ENCODE measurements at places on chromosomes 4 and X.

GRCh38 chr4:138972956-138973801 lies 42.4 kb upstream of the NOCT start:
- DNase-seq: no peak
- H3K4me3 ChIP-seq: no peak overlapping the region
- no peaks in the 10 kb centered on the region for H3K27me3 ChIP-seq
- no peak overlapping the region for H3K27ac ChIP-seq

DNA sequence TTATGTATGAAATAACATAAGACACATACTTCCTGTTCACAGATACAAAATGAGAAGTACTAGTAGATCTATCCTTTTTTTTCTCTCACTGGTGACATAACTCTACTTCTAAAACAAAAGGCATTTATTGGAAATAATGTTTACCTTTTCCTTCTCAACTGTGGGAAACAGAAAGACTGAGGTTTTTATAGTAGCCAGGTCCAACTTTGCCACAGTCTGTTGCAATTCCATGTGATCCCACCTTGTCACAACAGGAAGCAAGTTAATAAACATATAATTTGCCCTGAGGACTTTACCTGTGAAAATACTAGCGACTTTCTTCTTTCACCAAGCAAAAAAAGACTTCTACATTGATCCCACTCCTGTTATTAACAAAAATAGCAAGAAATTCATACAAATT lies 475.8 kb downstream of the PDGFC start:
- no peaks in the 10 kb centered on the region for H3K4me1 ChIP-seq
- no peak for DNase-seq
- H3K27me3 ChIP-seq: no peaks in the 10 kb centered on the region
- no peak overlapping the region for H3K4me3 ChIP-seq

DNA sequence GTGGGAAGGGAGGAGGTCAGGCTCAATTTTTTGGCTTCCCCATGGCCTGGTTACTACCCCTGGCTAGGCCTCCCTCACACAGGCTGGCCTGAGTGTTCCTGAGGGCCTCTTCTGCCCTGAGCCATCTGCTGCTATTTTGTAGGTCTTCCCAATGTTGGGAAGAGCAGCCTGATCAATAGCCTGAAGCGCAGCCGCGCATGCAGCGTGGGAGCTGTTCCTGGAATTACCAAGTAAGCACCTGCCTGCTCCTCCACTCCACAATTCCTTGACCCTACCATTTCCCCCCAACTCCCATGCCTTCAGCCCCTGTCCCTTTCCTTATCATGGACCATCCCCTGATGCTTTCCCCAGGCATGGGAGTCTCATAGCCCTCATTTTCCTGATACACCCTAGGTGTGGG lies 20.8 kb downstream of the GNL3L start:
- H3K36me3 ChIP-seq: peaks cover 15% of the 10 kb centered on the region
- no peaks in the 10 kb centered on the region for H3K4me1 ChIP-seq
- no peaks in the 10 kb centered on the region for H3K27me3 ChIP-seq
- no peak for DNase-seq

DNA sequence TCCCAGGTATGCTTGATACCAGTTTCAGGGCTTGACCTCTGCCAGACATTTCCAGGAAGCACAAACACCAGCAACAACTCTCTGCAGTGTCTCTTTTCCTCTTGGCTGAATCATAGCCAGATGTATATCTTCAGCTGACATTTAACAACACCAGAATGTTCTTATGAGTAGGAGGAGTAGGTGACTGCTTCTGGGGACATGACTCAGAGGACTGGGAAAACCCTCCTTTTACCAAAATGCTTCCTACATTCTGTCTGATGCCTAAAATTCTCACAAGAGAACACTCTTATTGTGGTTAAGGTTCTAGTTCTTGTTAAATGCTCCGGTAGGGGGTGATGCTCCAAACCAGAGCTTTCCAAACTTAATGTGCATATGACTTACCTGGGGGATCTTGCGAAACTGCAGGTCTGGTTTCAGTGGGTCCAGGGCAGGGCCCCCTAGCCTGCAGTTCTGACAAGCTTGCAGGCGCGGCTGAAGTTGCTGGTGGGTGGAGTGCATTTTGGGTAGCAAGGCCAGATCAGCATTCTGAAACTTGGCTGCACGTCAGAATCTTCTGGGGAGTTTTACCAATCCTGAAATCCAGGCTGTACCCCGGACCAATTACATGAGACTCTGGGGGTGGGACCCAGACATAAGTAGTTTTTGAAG lies 329.3 kb upstream of the RPS6KA3 start:
- H3K4me1 ChIP-seq: no peaks in the 10 kb centered on the region
- H3K27me3 ChIP-seq: no peaks in the 10 kb centered on the region
- no peaks in the 10 kb centered on the region for H3K36me3 ChIP-seq
- H3K4me3 ChIP-seq: no peak overlapping the region

GRCh38 chr4:53579826-53580225 lies 11.5 kb downstream of the LNX1 start:
- H3K4me3 ChIP-seq: no peak overlapping the region
- no peaks in the 10 kb centered on the region for H3K4me1 ChIP-seq
- no peak for DNase-seq
- H3K27ac ChIP-seq: no peak overlapping the region
- H3K36me3 ChIP-seq: no peaks in the 10 kb centered on the region
- no peaks in the 10 kb centered on the region for H3K27me3 ChIP-seq
